ENCODE measurements at places on chromosomes 7 and 10.

DNA sequence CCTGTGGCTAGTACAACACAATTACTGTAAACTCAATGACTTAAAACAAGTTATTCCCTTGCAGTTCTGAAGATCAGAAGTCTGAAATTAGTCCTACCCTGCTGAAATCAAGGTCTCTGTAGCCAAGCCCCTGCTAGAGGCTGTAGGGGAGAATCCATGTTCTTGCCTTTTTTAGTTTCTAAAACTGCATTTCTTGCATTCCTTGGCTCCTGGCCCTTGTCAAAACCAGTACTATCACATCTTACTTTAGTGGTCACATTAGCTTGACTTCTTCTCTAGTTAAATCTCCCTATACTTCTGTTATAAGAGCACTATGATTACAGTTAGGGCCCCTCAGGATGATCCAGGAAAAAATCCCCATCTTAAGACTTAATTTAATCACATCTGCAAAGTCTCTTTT, 567.0 kb downstream of the GFRA1 start:
- DNase-seq, result no peak

- no peak for DNase-seq
Measured at GRCh38 chr10:72980348-72980747, 25.7 kb upstream of the PLA2G12B start.

GRCh38 chr7:108086546-108086945, 43.6 kb downstream of the LAMB4 start:
- no peak for DNase-seq

DNA sequence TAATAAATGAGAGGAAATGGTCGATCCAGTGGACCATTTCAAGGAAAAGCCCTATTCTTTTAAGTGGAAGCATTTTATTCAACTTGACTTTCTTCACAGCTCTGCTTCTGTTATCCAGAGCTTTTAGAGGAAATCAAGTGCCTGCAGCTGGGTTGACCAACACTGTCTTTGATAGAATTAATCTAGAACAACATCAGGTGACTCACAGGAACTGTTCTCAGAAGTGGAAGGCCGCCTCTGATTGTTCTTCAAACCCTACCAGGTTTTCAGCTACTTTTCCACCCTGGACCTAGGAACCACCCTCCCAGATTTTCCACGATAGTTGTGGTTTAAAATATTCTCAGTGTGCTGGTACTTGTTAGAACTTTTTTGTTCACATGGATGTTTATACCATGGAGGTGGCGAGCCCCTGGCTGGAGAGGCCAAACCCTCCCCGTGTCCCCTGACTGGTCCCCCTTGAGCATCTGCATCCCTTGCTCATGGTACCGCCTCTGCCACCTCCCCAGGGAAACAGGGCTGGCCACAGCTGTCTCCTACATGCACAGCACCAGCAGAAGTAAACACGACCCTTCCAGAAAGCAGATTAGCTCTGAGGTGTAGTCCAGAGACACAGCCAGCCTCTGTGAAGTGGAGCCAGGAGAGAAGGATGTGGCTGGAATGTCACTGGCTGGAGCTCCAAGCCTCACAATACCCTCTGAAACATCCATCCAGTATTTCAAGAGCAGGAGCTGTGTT, 293.3 kb downstream of the USP6NL start:
- no peak for DNase-seq

- peak; percentile 81 for DNase-seq
Measured at GRCh38 chr7:151875942-151876898, 695 bp downstream of the PRKAG2 start.

DNA sequence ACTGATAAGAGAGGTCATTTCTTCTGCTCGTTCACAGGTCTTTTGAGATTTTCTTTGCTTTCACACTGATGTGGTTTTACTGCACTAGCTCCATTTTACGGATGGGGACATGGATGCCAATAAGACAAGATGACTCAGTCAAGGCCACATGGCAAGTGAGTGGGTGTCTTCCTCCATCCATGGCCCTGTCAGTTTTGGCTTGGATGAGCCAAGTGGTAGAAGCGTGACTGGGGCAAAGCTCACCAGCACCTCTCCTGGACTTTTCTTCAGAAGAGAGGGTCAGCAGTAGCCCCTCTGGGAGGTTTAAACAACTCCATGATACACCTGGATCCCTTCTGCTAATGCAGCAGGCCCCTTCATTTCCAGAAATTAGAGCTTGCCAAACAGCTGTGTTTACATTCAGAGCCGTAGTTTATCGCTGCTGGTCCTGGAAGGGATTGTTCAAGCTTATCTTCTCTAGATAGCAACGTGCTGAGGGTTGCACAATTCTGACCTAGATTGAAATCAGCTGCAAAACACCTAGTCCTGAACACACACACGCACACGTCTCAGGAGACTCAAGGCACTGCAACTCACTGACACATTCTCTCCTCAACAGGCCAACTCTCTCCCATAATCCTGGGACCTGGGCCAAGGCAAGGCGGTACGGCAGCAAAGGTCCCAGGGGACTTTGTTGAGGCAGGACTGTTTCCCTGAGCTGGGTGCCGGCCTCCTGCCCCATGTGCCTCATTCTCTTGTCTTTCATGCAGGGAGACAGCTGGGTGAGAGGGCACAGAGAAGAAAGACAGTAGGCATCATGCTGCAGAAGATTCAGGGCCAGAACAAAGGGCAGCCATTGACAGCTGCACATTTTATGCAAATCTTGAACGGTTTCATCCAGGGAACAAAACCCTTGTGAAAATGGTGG, 14.2 kb upstream of the PDCD4 start:
- no peak for DNase-seq

DNA sequence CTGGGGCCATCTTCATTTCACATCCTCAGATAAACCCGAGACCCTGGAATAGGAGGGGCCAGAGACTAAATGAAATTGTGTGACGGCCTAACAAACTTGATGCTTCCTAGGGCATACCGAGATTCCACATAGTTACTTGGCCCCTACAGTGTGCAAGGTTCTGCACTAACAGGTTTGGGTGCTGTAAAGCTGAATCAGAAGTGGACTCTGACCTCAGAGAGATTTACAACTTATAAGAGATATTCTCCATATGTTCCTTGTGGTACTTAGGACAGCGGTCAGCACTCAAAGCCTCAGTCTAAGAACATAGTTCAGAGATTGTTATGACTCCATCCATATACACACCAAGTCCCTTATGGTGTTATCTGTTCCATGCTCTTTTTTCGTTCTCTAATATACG, 55.1 kb upstream of the FHIP2A start:
- no peak for DNase-seq

- peak; percentile 76 for DNase-seq
Measured at GRCh38 chr7:1725199-1725690, 55.2 kb downstream of the ELFN1 start.

DNA sequence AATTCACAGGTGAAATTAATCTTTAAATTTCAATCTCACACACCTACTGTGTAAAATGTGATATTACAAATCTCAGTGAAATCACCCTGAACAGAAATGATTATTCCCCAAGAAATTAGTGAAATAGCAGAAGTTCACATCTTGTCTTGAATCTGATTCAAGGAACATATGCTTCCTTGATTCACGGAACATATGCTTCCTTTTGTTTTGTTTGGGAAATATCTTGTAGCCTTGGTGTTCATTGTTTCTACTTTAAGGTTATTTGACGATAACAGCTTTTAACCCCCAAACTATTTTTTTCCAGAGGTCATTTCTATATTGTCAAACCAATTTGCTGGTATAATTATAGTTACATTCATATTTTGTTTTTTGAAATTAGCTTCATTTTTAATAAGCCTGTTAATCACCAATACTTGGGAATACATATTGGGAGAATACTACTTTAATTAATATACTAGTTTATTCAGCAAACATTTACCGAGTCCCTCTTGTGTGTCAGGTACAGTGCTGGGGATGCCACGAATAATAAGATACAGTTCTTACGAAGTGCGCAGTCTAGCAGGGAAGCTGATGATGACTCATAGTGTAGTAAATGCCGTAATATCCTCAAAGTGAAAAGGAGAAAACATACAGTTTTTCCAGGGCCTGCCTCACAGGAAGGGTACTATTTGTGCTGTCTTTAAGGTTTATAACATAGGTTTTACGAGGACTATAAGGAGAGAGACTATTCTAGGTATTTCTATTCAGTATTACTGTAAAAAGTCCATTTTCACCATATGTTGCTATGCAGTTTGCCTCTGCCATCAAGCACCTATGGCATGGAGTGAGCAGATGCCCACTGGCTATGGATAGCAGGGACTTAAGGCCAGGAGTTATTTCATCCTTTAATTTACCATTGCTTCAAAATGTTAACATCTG, 32.5 kb downstream of the PRKAR2B start:
- DNase-seq, result no peak

- no peak for DNase-seq
Measured at GRCh38 chr7:6165521-6166320, 106.7 kb downstream of the CYTH3 start.

DNA sequence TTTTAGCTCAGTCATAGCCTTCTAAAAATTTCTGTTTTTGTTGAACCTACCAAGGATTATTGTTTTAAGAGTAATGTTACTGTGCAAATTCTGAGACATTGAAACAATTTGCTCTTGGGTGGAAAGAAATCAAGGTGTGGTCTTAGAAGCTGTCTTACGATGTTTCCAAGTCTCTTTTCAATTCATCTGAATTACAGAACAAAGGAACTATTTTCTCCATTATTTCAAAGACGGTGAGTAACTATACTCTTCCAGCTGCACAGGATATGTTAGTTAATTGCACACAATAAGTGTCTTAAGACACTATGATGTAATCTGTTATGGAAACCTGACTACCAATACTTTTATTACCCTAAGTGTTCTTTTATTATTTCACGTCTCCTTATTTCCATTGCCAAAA, 106.8 kb upstream of the POM121L12 start:
- no peak for DNase-seq

DNA sequence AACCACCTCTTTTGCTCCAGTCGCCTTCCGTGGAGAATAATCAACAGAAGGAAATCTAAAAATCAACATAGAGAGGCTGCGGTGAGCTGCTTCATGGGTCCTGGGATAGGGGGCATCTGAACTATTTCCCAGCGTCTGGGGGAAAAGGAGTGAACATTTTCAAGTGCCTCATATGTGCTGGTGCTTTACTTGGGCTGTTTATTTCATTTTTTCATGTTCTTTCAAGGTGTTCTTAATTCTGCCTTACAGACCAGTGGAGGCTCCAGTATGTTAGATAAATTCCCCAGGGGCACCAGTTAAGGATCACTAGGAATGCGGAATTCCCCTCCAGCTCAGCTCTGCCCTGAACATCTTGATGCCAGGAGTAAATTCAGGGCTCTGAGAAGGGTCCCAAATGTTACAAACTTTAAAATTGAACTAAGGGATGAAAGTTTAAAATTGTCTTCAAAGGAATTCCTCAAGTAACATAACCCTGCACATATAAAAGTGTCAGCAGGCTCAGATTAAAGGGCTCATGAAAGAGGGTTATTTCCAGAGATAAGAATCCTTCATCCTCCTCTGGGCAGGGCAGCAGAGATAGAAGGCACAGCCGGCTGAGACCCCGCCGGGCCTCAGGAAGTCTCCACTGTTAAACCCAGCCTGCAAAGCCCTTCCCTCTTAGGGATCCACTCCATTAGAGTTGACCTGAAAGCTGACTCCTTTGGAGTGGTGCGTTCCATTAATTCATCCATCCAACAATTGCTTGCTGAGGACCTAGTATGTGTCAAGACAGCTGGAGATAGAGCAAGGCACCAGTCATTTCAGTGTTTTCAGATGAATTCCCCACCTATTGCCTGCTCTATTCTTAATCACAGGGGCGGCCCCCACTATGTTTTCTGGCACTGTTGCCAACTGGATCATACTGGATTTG, 345.8 kb downstream of the KCNMA1 start:
- no peak for DNase-seq

DNA sequence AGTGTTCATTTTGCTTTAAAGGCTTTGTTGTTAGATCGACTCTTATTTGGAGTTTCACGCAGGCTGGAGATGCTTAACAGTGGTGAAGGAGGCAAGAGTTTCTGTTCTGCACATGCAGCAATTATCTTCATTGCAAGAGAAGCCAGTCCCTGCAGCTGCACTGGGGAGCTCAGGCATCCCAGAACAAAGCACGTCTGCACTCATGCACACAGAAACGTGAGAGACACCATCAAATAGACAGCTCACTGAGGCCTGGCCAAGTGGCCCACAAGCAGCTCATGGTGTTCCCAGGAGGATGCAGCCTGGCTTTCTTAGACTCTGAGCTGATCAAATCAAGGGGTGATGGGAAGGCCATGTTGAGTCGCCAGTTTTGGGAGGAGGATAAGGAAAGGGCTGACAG, 246.1 kb downstream of the CREB5 start:
- no peak for DNase-seq

- no peak for DNase-seq
Measured at GRCh38 chr10:10662716-10663408, 354.8 kb upstream of the CELF2 start.

DNA sequence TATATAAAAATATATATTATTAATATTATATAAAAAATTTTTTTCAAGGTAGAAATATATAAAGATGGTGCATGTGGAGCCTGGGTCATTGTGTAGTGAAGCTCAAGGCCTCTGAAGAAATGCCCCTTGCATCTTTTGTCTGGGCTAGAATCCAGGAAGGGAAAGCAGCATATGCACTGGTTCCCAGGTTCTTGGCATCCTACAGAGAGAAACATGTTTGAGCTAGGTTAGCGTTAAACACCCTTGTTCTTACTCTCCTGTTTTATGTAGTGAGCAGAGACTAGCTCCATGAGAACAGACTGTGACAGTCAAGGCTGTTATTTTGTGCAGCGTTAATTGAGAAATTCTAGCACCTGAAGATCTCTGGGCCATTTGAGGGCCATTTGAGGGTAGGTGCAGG, 116.1 kb downstream of the POM121L12 start:
- no peak for DNase-seq

DNA sequence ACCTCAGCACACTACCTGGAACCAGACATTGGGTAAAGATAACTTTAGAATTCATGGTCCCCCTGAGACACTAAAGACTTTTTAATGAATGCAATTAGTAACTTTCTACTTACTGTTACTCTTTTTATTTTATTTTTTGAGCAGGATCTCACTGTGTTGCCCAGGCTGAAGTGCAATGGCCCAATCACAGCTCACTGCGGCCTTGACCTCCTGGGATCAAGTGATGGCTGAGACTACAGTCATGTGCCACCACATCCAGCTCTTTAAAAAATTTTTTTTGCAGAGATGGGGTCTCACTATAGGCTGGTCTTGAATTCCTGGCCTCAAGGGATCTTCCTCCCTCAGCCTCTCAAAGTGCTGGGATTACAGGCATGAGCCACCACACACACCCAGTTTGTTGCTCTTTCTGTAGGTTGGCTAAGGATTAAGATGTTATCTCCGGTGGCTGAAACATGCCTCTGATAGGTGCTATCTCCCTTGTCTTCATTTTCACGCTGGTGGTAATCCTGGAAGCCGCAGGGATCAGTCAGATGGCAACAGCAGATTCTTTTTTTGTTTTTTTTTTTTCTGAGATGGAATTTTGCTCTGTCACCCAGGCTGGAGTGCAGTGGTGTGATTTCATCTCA, 128.3 kb downstream of the TCF7L2 start:
- no peak for DNase-seq
